Esophagus muscularis mucosa (tissue), 4 donors: ENCODE measurements at places on chromosomes 6 and 20.
A peak's percentile ranks its signal among the peaks of the same experiment; 100 is the strongest.

DNA sequence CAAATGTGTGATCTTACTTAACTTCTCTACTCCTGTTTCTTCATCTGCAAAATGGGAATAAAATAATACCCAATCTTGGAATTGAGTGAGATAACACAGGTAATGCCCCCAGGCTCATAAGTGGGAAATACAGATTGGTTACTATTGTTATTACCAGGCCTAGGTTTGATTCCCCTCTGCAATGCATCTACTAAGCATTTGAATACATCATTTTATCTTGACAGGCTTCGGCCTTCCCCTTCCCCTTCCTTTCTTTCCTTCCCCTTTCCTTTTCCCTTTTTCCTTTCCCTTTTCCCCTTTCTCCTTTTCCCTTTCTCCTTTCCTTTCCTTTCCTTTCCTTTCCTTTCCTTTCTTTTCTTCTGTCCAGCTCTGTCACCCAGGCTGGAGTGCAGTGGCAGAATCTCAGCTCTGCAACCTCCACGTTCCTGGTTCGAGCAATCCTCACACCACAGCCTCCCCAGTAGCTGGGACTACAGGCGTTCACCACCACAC lies 7.3 kb upstream of the HNF4A start:
- no peaks in the 10 kb centered on the region for H3K36me3 ChIP-seq
- no peaks in the 10 kb centered on the region for H3K4me1 ChIP-seq
- no peak overlapping the region for H3K27ac ChIP-seq
- peaks cover 25% of the 10 kb centered on the region for H3K27me3 ChIP-seq
- no peak for DNase-seq
- no peak overlapping the region for H3K4me3 ChIP-seq

GRCh38 chr6:45419571-45420082 lies 41.9 kb upstream of the SUPT3H start:
- DNase-seq, result no peak
- peaks cover 29% of the 10 kb centered on the region for H3K4me1 ChIP-seq
- H3K27ac ChIP-seq, result no peak overlapping the region
- peaks cover 41% of the 10 kb centered on the region for H3K27me3 ChIP-seq
- H3K4me3 ChIP-seq, result peak overlapping the region; percentile 58

GRCh38 chr6:111725446-111726112 lies 119.9 kb upstream of the TRAF3IP2 start:
- peak overlapping the region; percentile 22 for H3K27ac ChIP-seq
- H3K4me1 ChIP-seq, result peaks cover 34% of the 10 kb centered on the region
- DNase-seq, result no peak
- no peak overlapping the region for H3K4me3 ChIP-seq
- no peaks in the 10 kb centered on the region for H3K36me3 ChIP-seq

- no peaks in the 10 kb centered on the region for H3K4me1 ChIP-seq
- H3K4me3 ChIP-seq, result no peak overlapping the region
- DNase-seq, result no peak
- H3K27ac ChIP-seq, result no peak overlapping the region
Observed at GRCh38 chr6:169495601-169496000, 206.2 kb downstream of the WDR27 start.

GRCh38 chr20:2476742-2477615 lies 6.4 kb upstream of the SNRPB start:
- no peak for DNase-seq
- H3K36me3 ChIP-seq, result peaks cover 31% of the 10 kb centered on the region
- no peaks in the 10 kb centered on the region for H3K27me3 ChIP-seq

DNA sequence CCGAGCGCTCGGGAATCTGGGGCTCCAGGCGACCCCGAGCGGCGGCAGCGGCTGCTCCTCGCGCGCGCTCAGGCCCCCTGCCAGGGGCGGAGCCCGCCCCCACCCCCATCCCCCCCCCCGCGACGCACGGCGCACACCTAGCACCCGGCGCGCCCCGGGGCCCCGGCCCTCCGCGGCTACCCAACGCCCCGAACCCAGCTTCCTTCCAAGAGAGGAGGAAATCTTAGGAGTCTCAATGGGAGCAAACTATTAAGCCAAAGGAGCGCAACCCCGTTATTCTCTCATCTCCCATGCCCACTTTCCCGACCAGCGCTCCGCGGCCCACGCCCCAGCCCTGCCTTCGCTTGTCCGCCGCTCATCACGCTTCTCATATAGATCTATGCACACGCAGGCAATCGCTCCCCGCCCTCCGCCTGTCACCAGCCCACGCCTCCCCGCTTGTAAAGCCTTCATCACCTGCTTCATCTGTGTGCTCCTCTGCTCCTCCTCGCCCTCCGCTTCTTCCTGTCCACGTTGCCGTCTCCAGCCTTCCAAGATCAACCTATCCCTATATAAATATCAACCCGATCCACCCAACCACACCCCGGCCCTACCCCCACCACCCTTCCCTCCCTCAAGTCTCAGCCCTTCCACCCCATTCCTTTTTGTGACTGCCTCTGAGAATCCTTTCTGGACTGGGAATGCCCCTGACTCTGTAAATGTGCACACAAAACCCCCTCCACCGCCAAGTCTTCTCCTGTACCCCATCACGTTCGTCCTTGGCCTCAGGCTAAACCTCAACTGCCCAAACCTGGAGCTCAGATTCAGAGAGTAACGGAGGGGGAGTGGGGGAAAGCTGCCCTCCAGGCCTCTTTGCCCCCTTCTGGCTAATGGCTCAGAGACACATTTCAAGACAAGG lies at the start of gene DLK2:
Gene DLK2, minus strand, starts transcription at position 18 of the 898 bp plus-strand sequence. CDS start 723 bp downstream, outside the sequence.
- H3K4me1 ChIP-seq, result peaks cover 20% of the 10 kb centered on the region
- no peak within 1 kb of the TSS for H3K27ac ChIP-seq
- DNase-seq, result no peak
- peak within 1 kb of the TSS; percentile 60 for H3K4me3 ChIP-seq

GRCh38 chr6:144855812-144856531 lies 570.8 kb downstream of the UTRN start:
- no peak for DNase-seq
- H3K27ac ChIP-seq, result no peak overlapping the region
- H3K4me3 ChIP-seq, result no peak overlapping the region
- H3K36me3 ChIP-seq, result peaks cover 11% of the 10 kb centered on the region
- no peaks in the 10 kb centered on the region for H3K27me3 ChIP-seq
